Thoracic aorta (tissue), 2 donors: ENCODE measurements at places on chromosomes 5 and 9.

- peak; percentile 14 for DNase-seq
These were observed 15.8 kb downstream of the CWC27 start for GRCh38 chr5:64784451-64785025.

GRCh38 chr5:33229216-33229615 lies 211.5 kb upstream of the TARS1 start:
- no peak for DNase-seq

- DNase-seq: no peak
These were observed 89.6 kb downstream of the TAF11L14 start for GRCh38 chr5:17723876-17724275.

DNA sequence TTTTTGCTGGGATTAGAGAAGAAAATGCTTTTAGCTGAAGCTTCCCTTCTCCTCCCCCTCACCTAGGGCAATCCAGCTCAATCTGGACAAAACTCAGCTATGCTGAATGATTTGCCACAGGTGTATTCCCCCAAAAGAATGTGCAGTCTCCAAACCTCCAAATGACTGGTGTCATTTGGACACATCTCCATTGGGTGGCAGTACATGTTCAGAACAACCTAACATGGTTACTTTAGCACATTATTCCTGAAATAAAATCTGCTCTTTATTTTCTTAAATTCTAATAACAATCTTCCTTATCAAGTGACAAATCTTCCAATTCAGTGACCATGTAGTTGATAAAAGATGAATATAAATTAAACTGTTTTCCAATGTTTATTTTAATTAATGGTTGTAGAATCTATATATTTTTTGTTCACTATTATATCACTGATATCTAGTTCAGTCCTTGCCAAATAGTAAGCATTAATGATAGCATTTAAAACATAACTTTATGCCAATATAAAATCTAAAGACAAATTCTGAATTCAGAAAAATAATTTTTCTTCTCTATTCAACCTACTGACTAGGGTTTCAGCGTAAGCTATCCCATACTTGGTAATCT lies 61.3 kb upstream of the MOCS2 start:
- no peak for DNase-seq

GRCh38 chr5:170341545-170341944 lies 44.0 kb upstream of the LCP2 start:
- DNase-seq: no peak

DNA sequence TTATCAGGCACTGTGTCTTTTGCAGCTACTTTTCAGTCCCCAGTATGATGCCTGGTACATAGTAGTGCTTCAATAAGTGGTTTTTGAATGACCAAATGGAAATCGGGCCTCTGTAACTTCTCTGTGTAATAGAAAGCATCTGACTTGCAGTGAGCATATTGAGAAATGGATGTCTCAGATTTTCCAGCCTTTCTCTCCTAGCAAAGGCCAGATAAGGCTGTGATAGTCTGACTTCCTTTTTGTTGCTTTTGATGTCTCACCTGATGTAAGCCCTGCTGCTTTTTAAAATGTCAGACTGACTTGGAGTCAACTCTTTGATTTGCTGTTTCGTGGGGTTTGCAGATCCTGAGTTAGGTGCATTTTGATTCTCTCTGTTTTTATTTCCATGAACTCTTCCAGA lies 590.0 kb upstream of the ZNF608 start:
- DNase-seq: no peak

DNA sequence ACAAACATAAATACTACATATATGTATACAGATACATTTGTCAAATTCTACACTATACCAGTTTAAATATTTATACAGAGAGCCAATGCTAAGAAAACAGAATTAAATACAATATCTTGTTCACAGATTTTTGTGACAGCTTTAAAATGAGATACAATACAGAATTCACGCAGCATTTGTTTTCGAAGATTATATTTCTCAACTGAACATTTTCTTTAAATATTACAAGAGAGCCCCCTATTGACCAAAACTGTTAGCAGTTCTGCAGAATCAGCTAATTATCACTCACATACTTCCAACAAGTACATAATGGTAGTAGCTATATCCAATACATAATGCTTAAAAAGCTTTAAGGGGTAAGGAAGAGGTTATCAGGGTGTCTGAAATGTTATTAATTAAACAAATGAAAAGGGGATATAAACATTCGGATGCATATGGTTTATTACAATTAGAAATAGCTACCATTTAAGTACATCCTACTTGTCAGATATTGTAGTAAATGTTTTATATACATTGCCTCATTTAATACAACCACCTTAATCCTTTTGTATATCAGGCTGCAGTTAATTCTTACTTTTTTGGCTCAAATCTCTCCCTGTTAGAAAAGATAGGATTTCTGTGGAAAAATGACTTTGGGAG lies 31.7 kb downstream of the ZDHHC21 start:
- no peak for DNase-seq

DNA sequence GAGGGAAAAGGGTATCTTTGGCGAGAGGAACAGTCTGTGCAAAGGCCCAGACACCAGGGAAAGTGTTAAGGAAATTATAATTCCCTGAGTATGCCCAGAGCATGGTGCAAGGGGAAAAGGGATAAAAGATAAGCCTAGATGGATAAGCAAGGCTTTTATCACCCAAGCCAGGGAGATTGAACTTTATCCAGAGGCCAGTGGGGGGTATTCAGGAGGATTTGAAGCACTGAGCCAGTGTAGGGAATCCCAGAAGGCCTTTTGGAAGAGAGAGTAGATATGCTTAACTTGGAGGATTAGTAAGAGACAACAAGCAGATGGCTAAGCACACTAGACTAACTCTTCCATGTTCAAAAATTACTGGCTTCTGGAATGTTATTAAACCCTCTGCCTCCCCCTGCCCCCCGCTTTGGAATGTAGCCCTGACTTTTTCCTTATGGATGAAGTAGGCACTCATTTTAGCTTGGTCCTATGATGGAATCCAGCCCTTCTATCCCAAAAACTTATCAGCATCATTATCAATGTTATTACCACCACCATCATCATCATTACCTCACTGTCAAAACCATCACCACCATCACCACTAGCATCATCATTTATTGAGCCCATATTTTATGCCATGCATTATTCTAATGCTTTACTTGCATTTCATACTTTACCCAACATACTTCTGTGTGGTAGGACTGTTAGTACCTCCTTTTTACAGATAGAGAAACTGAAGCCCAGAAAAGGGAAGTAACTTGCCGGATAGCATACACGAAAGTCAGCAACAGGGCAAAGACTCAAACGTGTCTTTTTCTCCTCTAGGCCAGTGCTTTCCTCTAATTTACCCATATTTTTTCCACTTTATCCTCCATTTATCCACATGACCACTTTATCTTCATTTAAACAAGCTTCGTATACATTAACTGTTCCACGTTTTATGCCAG lies 237.0 kb downstream of the PAPPA start:
- DNase-seq: no peak

DNA sequence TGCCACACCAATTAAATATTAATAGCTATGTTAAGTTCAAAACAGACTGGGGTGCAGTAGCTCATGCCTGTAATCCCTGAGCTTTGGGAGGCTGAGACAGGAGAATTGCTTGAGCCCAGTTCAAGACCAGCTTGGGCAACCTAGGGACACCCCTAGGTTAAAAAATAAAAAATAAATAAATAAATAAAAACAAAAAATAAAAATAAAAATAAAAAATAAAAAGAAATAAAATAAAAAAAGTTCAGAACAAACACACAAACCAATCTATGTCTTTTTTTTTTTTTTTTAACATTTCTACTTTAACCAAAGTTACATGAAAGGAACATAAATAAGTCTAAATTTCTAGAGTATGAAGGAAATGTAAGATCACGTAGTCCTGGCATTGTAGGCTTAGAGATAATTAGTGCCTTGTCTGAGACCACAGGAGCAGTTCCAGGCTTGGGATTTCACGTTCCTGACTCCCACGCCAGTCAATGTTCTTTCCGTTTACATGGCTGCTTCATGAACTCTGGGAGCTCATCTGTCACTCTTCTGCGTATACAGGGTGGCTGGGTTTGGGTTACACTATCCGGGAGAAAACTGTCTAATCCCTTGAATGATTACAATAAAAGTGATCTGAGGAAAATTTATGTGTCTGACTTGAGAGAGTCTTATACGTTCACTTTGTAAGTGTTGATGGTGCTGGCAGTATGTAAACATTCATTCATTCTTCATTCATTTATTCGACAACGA lies 85.2 kb downstream of the KIAA1958 start:
- no peak for DNase-seq

- no peak for DNase-seq
These were observed 626.7 kb downstream of the BNC2 start for GRCh38 chr9:16243798-16244197.

GRCh38 chr5:14687023-14687665 lies 22.6 kb downstream of the OTULIN start:
- DNase-seq: no peak

DNA sequence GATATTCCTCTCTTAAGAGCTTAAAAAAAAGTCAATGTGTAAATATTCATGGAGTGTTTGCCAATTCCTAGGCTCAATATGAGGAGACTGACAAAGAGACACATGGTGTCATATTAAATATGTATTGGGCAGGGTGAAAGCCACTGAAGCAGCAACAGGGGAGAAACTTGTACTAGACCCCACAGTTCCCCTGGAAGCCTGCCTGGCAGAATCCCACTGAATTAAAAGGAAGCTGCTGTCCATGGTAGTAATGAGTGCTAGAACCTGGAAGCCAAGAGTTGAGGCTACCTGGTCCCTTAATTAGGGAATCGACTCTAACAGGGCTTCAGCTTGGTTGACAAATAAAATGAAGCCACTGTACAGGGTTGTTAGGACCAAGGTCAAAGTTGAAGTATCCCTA lies 129.4 kb upstream of the GPR151 start:
- DNase-seq: no peak

DNA sequence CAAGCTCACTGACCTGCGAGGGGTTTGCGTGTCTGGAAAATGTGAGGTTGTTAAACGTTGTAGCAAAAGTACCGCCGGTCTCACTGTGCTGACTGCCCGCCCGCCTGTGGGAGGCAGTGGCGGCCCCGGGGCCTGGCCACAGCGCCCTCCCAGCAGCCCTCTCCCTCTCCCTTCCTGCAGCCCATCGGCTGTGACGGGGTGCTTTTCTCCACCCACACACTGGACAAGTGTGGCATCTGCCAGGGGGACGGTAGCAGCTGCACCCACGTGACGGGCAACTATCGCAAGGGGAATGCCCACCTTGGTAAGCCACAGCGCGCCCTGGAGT lies 6.2 kb downstream of the ADAMTSL2 start:
- no peak for DNase-seq

DNA sequence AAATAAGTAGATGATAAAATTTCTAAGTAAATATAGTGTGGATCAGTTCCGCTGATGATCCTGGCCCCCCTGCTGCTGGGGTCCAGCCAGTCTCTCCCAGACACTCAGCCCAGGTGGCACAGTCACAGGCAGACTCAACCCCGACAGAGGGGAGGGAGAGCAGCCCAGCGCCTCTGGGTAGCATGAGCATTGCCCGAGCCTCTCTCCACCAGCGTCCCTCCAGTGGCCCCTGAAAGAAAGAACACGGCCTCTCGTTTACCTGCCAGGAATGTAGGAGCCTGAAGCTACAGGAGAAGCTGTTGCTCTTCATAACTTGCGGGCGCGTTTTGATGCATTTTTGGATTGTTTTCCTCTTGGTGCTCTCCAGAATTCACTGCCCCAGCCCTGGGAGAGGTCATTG lies 68.8 kb upstream of the ICE1 start:
- no peak for DNase-seq

DNA sequence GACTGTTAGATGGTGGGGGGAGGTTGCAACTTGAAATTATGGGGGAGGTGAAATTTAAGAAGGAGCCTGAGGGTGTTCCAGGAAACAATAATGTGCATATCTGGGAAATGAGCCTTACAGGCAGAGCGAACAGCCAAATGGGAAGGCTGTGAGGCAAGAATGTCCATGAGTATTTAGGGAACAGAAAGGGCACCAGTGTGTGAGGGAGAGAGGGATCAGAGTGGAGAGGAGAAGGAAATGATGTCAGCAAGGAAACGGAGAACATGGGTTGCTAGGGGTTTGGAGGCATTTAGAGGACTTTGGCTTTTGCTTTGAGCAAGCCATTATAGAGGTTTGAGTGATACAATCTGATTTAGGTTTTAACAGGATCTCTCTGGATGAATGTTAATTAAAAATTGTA lies 285.4 kb downstream of the TLE4 start:
- DNase-seq: no peak

DNA sequence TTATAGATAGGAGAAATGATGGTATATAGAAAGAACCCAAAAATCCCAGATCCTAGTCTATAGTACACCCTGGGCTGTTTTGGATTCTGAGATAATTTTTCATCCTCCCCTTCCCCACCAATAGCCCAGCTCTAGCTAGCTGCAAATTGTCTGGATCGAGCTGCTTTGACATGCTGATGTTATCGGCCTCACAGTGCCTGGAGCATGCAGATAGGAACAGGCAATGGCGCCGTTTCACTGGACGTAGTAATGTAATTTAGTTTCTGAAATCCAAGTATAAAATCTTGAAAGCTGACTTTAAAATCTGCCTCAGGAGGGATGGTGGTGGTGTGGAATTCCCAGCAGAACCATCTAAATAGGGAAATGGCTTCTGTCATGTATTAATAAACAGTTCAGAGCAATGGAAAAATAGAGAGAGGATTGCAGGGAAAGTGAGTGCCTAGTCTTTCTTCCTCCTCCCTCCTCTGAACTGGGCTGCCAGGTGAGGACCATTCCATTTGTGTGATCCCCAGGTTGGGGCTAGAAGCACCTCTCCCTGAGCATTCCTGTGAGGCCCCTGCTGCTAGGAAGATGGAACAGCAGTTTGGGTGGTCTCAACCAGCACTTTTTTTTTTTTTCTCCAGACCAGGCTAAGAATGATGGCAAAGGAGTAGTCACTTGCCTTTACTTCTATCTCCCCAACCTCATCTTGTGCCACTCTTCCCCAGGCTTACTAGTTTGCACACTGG lies 31.9 kb downstream of the FAM219A start:
- DNase-seq: no peak

- no peak for DNase-seq
These were observed 17.2 kb upstream of the PAM start for GRCh38 chr5:102737805-102738469.

DNA sequence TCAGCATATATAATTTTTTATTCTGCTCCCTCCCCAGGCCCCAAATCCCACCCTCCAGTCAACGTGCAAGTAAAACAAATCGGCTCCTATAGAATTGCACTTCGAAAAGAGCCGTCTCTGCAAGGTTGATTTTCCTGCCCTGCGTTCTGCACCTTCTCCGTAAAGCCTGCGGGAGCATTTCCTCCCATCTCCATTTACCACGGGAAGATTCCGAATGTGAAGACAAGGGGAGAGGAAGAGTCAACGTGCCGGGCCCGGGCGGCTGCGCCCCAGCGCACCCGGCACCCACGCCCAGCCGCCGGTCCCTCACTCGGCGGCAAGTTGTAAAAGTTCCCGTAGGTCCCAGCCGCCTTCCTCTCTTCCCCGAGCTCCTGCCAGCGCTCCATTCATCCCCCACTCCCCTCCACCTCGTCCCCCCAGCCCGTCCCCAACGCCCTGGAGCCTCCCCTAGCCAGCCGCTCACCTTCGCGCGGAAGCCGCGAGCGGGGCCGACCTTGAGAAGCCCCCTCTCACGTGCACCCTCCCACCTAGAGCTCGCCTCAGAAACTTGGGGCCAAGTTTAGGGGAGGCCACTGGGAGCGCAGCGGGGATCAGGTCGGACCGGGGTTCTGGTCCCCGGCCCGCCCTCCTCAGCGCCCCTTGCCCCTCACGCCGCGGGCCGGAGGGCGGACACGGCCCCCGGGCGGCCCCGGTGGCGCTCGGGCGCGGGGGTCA lies 431 bp downstream of the BNC2 start:
- DNase-seq: no peak
